DMS 273 treated with DMSO at 0.1 percent for 48 hours (cell line): ENCODE measurements at places on chromosomes 7 and 10.

- DNase-seq, result no peak
Measured at GRCh38 chr10:116470768-116471415, 43.2 kb downstream of the PNLIPRP3 start.

DNA sequence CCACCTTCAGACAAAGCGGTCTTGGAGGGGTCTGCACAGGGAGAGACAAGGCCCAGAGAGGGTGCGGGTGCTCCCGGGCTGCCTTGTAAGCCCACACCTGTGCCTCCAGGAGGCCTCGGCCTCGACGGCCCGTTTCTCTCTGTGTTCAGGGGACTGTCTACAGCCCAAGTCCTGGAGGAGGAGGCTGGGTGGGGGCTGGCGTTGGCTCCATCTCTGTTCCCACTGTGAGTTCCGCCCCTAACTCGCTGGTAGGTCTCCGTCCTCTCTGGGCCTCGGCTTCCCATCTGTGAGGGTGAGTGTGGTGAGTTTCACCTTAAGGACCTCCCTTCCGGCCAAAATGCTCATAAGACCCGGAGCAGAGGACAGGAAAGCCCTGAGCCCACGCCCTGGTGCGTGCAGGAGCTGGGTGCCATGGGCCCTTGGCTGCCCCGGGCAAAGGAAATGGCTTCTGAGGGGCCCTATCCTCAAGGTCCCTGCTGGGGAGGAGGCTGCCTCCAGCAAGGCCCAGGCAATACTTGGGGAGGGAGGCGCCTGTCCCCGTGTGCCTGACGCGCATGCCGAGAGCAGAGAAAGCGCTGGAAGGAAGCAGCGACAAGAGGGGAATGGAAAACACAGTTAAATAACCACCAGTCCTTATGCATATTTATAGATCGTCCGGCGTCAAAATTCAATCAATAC lies 276.8 kb downstream of the ELFN1 start:
- no peak for DNase-seq

DNA sequence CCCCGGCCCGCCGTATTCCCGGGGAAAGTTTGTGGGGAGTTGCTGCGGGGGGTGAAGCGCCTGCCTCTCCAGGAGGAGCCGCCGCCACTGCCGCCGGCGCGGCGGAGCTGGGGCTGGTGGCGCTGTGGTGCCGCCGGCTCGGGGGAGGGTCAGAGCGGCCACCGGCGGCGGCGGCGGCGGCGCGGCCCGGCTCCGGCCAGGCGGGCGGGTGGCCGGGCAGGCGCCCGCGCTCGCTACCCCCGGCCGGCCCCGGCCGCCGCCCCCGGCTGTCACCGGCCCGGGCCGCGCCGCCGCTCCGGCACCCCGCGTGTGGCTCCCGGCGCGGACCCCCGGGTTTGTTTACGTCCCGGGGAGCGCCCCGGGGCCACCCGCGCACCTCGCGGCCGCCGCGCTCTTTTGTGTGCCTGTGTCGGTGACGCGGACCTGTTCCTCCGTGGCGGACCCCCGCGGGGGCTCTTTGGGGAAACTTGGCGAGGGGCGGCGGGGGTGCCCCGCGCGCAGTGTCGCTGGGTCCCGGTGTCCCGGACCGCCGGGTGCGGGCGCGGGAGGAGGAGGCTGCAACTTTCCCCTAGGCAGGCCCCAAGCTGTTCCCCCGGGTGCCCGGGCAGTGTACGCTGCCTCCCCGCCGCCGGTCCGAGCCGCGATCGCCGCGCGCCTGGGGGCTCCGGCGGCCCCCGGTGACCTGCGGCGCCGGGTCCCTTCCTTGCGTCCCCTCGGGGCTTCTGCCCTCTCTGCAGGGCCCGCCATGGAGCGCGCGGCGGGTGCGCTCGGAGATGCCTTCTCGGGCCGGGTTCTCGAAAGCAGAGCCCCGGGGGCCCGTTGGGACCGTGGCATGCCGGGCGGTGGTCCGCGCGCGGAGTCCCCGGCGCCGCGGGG lies 593 bp upstream of the CUX1 start:
- no peak for DNase-seq

DNA sequence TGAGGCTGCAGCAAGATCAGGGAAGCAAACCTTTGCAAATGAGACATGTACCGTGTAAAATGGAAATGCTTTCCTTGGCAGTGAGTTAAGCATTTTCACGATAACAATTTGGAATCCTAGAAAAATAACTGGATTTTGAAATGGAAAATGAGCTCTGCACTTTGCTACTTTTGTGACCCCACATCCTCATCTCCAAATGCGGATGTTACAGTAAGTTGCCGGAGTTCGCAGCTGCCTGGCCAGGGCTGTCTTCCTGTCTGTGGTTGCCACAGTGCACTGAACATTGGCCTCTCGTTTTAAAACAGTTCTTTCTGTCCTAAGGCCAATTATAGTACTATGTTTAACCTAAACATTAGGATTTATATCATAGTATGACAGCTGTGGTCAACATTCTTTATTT lies 136.2 kb upstream of the FZD8 start:
- no peak for DNase-seq

DNA sequence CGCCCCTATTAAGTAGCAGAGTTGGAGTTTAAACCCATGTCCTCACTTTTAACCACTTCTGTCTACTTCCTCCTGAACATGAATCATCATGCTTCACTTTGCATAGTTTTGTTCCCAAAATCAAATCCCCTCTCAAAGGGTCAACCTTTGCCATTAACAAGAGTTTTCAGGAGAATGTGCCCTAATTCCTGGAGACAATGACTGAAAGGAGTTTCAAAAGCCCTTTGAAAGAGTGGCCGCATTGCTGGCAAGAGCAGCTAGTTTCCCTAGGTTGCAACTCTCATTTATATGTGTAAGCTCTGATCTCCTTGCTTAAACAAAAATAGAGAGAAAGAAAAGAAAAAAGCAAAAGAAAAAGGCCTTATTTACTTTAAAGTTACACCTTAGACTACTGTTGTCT lies 9.2 kb downstream of the LGI1 start:
- no peak for DNase-seq

DNA sequence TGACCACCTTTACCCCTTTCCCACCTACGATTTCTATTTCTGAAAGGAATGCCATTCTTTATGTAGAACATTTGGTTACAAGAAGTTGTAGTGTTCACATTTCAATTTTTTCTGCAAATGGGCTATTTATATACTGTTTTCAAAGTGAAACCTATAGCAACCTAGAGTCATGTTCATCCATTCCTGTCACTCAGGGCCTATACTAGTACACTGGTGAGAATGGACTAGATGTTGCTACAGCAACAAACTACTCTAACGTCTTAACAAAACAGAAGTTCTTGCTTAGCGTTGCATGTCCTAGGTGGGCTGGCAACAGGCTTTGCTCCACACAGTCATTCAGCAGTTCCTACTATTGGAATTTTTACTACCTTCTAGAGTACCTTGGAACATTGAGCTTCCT lies 16.3 kb downstream of the CASD1 start:
- DNase-seq, result no peak
